ENCODE measurements at places on chromosomes 1 and 21.

GRCh38 chr1:203473781-203474305 lies 1.8 kb upstream of the PRELP start:
- no peak for DNase-seq

- DNase-seq = no peak
These were observed 29.4 kb upstream of the PRRC2C start for GRCh38 chr1:171455967-171456366.

- DNase-seq = no peak
These were observed 202.9 kb upstream of the ADGRL2 start for GRCh38 chr1:81597720-81598426.

DNA sequence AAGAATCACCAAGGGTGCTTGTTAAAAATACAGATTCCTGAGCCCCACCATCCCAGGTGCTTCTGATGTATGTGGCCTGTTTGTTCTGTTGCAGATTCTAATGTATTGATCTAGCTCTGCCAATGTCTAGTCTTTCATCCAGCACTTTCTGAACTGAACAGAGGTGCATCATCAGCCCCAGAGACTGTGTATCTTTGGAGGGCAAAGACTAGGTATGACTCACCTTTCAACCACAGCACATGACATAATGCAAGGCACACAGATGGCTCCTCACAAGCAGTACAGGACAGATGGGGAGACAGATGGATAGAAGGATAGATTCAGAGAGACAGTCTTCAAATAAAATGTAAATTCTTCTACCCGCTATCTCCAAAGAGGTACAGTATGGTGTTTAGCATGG lies 32.3 kb downstream of the CD58 start:
- no peak for DNase-seq

- no peak for DNase-seq
These were observed 10.2 kb downstream of the THEMIS2 start for GRCh38 chr1:27882543-27882903.

- no peak for DNase-seq
These were observed 124.2 kb downstream of the ATP6V1G3 start for GRCh38 chr1:198416296-198416695.

DNA sequence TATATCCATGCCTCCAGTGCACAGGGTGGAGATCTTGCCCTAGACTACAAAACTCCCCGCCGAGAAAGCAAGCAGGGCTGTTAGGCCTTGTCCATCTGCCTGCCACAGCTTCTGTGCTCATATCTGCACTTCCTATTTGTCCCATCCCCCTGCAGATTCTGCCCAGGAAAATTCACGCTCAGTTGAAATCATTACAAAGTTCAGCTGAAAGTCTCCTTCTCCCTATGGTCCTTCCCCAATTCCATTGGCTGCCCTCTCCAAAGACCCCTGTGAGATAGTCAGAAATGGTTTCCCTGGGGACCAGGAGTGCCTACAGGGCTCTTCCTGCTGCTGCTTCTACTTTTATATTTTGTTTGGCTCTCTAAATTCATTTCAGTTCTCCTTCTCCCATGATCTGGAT lies 63.2 kb downstream of the DTL start:
- DNase-seq = no peak

GRCh38 chr1:89637496-89637895 lies 4.6 kb downstream of the LRRC8C start:
- no peak for DNase-seq

GRCh38 chr1:36199934-36200741 lies 24.1 kb upstream of the THRAP3 start:
- DNase-seq = no peak

DNA sequence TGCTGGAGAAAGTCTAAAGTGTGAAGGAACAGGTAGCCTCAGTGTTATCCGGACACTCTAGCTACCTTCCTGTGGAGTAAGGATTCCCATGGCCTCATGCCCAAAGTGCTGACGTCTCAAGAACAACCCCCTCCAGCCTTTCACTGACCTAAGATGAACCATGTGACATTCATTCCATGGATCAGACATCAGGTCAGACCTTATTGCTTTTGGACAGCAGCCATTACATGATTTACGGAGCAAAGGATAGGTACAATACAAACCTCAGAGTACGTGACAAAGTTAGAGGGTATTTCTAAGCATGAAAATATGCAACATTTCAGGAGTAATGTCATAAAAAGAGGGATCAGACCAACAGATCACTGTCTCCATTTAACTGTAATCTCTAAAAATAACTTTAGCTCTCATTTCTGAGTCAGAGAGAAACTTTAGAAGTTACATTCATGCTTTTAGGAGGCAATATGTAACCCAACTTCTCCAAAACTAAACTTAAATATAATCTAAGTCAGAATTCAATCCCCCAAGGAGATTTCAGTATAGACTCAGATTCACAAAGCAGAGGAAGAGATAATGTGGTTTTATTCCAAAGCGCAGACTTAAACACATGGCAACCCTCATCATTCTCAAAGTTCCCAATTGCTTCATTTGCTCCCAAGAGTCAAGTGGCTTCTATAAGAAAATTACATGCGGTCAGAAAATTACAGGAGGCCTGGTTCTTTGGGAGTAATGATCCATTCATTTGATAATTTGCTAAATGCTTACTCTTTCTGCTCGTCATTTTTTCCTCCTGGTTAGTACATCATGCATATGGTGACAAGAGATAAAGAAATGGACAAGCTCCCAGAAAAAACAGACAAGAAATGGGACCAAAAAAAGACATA lies 280.4 kb downstream of the SETD4 start:
- DNase-seq = no peak

DNA sequence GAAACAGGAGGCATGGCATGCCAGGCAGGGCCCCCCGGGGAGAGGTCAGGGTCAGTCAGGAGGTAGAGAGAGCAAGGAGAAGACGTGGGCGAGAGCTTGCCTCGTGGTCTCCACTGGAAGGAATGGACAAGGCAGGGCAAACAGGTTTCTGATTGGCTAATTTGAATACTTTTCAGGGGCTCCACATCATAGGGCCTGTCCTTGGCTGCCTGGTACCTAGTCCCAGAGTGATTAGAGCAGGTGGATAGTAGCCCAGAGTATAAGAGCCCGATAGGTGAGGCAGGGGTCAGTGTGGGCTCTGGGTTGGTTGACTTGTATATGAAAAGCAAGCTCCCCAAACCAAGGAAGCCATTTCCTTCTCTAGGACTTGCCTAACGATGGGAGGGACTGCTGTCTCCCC lies 178.6 kb downstream of the ZP4 start:
- no peak for DNase-seq

DNA sequence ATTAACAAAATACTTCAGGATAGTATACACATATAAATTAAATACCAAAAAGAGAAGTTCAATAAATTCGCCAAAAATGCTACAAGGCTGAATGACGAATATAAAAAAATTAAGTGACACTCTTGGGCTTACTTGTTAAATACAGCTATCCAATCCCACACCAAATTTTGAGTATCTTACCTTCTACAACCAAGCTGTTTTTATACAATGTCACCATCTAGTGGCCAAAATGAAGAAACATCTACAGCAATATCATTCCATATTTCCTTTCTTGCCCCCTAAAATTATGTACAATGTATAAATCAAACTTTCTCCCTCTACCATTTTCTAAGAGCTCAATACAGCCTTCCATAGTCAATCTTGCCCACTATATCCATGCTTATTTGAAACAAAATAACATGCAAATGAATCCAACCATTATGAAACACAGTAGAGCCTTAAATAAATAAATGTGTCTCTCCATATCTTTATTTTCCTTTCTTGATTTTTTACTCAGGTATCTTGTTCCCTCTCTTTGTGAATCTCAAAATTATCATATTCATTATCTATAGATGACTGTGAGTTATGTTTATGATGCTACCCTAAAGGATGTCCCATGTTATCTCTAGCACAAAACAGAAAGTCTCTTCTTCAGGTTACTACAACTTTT lies 86.3 kb downstream of the ACBD6 start:
- DNase-seq = peak; percentile 61

DNA sequence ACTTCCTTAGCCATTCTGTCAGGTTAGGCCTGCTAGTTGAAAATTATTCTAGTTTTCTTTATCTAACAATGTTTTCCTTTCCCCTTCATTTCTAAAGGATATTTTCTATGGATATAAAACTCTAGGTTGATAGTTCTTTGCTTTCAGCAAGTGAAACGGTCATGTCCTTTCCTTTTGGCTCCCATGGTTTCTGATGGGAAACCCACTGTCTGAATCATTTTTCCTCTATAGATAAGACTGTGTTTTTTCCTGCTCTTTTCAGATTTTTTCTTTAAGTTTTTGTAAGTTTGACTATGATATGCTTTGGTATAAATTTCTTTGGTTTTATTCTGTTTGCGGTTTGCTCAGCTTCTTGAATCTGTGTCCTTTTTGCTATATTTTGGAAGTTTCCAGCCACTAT lies 800.9 kb downstream of the USP25 start:
- DNase-seq = no peak

GRCh38 chr1:225739542-225740107 lies 38.0 kb upstream of the SRP9 start:
- DNase-seq = no peak

DNA sequence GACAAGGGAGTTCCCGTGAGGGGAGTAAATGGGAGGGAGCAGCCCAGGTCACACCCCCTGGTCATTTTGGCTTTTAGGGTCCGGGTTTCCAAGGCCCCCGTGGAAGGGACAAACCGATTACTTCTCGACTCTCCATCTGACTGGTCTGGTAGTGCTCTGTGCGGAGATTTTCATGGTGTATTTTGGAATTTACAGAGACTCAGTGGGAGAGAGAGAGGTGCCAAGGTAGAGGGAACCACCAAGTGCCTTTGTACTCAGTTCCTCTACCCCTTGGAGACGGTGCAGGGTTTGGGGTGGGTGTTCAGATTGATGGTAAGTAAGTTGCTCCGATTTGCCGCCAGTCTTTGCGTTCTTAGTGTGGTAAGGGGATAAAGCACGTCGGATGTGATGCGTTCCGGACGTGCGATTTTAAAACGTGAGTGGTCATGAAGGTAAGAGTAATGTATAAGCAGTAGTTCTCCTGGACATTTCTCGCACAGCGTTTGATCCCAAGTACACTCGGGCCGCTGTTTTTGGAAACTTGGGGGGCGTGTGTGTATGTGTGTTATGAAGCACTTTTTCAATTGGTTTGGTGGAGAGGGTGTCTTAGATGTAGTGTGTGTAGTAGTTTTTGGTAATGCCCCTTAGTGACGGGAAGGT lies 682 bp downstream of the SUCO start:
- peak; percentile 83 for DNase-seq

DNA sequence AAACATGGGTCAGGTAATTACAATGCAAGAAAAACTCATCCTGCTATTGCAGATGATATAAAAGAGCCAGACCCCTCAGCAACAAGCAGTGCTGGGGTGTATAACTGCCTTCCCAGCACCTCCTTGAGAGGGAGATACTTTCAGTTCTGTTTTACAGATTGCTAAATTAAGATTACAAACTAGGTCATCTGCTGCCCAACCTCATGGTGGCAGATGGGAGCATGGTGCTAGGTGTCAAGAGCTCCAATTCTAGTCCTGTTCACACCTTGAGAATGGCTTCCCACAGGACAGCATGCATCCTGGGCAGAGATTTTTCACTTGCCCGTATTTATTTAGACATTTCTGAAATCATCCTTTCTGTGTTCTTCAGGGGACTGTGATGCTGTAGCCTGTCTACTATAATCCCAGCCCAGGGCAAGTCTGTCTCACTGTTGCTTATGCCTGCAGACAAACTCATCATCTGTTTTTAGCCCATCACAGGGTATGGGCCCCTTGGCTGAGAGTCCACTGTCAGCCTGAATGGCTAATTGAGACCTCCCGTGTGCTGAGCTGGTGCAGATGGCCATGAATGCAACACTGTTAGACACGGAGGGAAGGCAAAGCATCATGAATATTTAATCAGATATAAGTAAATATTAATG lies 40.2 kb upstream of the PBX1 start:
- DNase-seq = peak; percentile 11

- no peak for DNase-seq
These were observed 22.9 kb downstream of the RRP1 start for GRCh38 chr21:43812139-43812821.

GRCh38 chr1:46983166-46983829 lies 40.2 kb upstream of the CYP4X1 start:
- no peak for DNase-seq

DNA sequence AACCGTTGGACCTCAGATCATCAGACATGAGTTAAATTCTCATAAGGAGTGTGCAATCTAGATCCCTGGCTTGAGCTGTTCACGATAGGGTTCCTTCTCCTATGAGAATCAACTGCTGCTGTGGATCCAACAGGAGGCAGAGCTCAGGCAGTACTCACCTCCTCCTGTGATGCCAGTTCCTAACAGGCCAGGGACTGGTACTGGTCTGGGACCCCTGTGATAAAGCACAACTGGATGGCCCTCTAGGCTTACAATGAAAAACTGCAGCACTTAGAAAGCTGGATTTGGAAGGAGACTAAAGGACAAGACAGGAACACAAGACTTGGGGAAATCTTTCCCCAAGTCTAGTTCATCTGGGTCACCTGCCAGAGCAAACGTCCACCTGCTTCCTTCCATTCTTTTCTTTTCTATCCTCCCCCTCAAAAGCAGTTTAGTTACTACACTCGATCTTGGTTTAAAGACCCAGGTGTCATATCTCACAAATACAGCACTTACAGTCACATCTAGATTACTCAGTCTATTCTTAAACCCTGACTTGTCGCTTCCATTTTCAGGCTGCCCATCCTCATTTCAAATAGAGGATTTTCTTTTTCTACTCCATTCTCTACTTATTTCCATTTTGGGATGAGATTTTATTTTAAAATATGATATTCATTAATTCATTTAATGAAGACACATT lies 59.8 kb downstream of the PTPN14 start:
- DNase-seq = no peak

DNA sequence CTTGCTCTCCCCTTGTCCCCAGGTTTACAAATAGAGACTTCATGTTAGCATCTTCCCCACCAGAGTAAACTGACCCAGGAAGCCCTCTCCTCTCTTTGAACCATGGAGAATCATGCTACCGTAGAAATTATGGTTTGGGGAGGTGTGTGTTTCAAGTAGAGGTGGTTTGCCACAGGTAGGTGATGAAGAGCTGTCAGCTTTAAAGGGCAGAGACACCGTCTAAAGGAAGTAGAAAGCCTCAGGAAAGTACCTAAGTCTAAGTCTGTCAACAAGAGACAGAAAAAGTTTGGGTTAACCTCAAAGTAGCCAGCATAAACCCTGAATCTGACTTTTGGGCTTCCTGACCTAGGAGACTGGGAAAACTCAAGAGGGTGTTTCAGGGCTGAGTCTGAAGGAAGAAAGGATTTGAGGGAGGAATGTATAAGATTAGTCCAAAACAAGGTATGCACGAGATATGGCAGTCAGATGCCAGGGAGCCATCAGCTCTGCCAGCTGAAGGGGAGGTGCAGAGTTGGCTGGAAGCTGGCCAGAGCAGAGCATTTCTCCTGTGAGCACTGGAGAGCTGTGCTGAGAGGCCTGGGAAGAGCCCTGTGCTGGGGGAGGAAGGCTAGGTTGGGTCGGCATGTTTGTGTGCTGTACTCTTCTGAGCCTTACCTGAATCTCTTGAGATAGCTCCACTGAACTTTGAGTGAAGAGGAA lies 14.3 kb downstream of the ADAMTSL4 start:
- peak; percentile 46 for DNase-seq

- DNase-seq = no peak
These were observed 22.7 kb upstream of the HIVEP3 start for GRCh38 chr1:41941381-41941780.

DNA sequence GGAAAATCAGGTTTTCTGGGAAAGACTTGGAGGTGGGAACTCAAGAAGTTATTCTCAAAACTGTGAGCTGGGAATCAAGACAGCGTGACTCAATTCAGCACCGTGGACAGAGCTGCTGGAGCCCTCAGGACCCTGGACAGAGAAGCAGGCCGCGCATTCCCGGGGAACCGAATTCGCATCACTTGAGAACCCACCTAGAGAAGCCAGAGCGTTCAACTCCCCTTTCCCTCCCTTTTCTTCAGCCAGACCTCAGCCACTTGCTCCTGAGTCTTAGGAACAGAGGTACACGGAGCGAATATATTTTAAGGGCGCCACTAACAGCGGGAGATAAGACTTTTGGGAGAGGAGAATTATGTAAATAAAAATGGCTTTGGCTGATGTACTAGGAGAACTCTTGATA lies 2.0 kb upstream of the LIN28A start:
- DNase-seq = peak; percentile 84
